Cortex of kidney (tissue), 1 donor: ENCODE measurements at places on chromosomes 12 and 14.

GRCh38 chr12:89985935-89986334 lies 277.3 kb upstream of the ATP2B1 start:
- DNase-seq = no peak

- no peak for DNase-seq
Measured at GRCh38 chr14:76924371-76925096, 98.3 kb downstream of the LRRC74A start.

DNA sequence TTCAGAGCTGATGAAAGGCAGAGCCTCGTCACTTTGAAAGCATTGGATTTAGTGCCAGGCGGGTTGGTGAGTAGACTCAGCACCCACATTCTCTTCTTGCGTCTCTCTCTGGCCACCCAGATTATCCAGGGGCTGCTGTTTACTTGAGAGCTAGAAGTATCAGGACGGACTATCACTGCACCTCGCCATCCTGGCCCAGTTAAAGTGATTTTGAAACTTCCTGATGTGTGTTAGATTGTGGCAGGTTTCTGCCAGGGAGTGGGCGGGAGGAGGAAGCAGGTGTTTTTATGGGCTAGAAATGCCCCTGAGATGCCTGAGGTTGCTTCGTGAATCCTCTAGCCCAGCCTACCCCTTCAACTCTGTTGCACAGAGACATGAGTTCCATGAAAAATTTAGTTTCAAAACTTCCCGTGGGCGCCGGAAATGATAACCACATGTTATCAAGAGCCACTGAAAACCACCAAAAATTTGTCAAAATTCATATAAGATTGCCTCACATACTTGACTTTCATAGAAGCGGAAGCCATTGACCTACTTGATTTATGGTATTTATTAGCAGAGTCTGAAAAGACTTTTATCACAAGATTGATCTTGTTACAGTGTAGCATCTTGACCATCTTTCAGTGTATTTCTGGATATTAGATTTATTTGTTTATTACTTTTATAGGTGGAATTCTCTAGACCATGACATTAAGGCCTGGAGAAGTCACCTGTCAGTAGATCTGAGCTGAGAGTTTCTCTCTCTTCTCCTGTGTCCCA lies 466.0 kb downstream of the RAD51B start:
- no peak for DNase-seq

DNA sequence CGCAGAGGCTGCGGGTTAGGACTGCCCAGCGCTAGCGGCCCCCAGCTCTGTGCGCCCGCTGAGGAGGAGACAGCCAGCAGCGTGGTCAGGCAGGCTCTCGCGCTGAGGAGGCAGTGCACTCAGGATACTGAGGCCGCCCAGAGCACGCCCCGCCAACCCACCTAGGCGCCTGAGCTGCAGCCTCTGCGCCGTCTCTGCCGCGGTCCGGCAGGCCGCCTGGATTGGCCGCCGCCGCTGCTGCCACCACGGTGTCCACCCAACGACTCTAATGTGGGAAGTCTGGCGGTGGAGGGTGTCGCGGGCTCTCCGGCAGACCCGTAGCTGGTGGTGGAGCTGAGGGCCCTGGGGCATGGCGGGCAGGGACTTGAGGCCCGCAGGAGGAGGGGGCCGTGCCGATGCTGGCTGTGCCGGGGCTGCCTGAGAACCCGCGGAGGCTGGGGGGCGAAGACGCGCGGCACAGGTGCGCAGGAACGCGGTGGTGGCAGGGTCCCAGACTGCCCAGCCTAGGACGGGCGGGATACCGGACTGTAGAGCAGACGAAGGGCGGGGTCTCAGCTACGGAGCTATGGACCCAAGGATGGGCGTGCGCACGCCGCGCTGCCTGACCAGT lies 69.9 kb downstream of the ASCL4 start:
- no peak for DNase-seq

GRCh38 chr12:20805921-20806320 lies 4.6 kb upstream of the SLCO1B3 start:
- DNase-seq = no peak

DNA sequence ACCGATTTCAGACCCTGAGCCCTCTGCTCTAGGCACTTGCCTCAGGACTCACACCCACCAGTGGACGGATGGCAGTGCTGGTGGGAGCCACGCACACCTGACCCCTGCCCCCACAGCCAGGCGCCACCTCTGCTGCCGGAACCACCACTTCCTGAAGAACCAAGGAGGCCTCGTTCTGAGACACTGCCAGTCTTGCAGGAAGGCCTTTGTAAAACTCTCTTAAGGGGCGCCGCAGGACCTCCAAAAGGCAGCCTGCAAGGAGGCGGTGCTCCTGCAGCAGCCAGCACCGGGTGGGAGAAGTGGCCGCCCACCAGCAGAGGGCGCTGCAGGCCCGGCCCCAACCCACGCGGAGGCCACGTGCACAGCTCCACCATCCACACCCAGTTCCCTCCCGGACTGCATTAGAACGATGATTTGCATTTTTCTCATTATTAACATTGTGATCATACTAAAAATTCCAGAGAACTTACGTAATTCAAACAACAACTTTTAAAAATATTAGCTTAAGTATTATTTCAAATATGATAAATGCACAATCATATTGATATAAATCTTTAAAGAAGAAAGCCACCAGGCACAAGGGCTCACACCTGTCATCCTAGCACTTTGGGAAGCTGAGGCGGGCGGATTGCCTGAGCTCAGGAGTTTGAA lies 12.8 kb downstream of the STX2 start:
- no peak for DNase-seq

DNA sequence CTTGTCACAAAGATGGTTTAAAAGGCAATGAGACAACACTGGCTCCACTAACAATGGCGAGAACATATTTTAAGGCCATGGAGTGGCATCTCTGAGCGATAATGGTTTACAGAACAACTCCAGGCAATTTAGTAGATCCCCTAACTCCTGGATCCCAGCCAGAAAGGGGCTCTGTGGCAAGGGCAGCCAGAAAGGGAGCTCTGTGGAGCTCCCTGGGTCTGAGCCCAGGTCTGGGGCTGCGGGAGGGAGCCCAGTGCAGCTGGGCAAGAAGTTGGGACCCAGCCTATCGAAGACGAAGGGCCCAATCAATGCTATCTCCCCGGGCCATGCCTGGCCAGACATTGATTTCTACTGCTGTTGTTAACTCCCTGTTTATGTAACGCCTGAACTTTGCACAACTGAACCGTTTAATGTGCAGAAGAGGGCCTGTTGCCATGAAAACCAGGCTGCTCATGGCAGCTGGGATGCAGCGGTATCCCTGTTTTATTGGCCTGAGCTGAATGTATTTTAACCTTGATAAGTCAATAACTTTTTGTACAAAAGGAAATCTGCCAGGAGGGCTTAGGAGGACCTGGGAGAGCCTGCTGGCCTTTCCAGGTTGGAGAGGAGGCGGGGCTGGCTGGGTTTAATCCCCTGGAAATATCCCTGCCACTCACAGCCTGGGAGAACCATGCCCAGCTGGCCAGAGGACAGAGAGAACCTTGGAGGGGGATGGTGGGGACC lies 6.7 kb upstream of the FAM222A start:
- no peak for DNase-seq

DNA sequence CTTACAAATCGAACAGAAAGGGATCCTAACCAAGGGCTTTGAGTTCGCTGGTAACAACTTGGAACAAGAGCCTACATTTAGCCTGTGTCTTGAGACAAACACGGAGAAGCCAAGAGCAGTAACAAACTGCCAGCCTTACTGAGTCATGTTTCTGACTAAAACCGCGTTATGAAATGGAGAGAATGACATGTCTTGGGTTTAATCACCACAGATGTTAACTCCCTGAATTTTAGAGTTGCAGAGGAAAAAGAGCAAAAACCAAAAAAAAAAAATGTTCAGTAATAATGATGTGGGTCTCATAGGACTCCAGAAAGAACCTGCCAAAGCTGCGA lies 1.0 kb downstream of the BLTP3B start:
- no peak for DNase-seq

DNA sequence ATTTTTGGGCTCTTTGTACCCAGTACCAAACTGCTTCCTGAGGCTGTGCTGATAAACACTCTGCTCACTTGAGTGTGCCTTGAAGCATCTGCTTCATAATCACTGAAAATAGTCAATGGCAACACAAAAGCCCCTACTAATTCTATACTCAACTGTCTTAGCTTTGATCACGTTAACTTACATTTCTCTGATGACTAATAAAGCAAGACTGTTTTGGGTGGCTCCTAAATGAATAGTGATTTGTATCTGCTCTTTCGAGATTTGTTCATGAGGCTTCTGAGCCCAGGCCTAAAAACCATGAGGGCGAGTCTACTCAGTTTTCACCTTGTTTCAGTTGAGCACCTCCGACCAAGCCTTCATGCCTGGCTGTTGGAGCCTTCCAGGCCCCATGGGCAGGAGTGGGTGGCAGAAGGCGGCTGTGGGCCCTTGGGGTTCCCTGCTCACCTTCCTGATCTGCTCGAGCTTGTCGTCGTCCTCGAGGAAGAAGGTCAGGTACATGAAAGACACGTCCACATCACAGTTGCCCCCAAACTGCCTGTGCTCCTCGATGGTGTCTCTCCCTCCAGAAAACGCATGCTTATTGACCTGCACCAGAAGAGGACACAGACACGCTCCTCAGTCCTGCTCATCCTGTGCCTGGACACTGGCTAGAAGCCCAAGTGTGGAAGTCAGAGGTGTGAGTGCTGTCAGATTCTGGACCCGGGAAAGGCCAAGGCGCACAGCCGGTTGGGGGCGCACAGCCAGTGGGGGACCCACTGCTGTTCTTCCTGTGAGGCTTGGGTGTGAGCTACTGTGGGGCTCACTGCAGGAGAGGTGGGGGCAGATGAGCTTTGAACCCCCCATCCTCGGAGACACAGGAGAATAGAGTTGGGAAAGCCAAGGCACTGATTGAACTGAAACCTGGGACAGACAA lies 13.7 kb downstream of the SLC25A47 start:
- DNase-seq = no peak

DNA sequence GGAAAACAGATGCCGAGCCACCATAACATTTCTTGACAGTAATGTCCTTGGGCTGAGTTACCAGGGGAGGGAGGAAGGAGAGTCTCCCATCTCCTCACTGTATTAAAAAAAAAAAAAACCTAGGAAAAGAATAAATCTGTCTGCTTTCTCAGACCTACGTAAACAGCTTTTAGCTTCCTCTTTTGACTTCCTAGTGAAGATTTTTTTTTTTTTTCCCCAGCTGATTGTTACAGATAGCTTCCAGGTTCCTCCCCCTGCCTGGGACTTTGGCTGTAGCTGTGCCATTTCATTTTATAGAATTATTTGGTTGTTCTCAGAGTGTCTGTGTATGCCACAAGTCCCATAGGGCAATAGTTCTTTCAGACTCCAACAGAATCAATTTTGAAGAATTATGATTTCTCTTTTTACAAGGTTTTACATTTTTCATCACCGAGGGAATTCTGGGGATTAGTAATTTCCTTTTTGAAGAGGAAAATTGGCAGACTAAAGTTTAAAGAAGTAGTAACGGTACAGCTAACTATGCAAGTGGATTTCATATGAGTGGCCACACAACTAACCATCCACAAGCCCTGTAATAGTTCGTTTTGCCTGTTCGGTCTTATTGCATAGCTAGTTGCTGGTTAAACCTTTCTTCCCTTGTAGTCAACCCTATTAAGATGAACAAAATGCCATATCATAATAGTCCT lies 23.1 kb upstream of the GNS start:
- DNase-seq = no peak

- no peak for DNase-seq
Measured at GRCh38 chr14:76812093-76812421, 625 bp downstream of the ANGEL1 start.

DNA sequence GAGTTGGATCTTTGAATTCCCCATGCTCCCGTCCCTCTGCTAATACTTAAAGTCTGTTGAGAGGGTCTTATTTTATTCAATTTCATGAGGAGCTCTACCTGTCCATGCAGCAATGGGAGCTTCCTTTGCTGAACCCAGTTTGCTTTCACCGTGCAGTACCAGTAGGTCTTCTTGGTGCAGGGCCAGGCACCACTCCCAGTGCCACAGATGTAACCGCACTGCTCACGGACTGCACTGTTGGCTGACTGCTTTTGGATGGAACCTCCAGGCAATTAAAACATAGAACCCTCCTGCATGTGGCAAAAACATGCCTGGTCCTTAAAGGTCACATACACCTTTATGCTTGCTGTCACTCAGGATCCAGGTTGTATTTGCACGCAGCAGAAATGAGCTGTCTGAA lies 9.3 kb upstream of the CABP1 start:
- no peak for DNase-seq

GRCh38 chr14:93938751-93939303 lies 11.7 kb downstream of the FAM181A start:
- no peak for DNase-seq
